ENCODE measurements at places on chromosomes 13 and 19.

- no peak overlapping the region for H3K27ac ChIP-seq
- DNase-seq, result no peak
- H3K36me3 ChIP-seq, result no peaks in the 10 kb centered on the region
- H3K4me1 ChIP-seq, result no peaks in the 10 kb centered on the region
- H3K4me3 ChIP-seq, result no peak overlapping the region
Measured at GRCh38 chr19:12314553-12314952, 18.9 kb downstream of the ZNF563 start.

- H3K4me3 ChIP-seq, result no peak overlapping the region
- H3K27ac ChIP-seq, result no peak overlapping the region
- H3K27me3 ChIP-seq, result no peaks in the 10 kb centered on the region
- DNase-seq, result no peak
- no peaks in the 10 kb centered on the region for H3K4me1 ChIP-seq
- no peaks in the 10 kb centered on the region for H3K36me3 ChIP-seq
Measured at GRCh38 chr13:45872566-45872965, 21.0 kb upstream of the SIAH3 start.

GRCh38 chr19:10748195-10748926 lies 30.5 kb downstream of the DNM2 start:
- no peak for DNase-seq
- H3K4me1 ChIP-seq, result peaks cover 29% of the 10 kb centered on the region
- H3K27ac ChIP-seq, result peak overlapping the region; percentile 58
- H3K27me3 ChIP-seq, result no peaks in the 10 kb centered on the region

- DNase-seq, result no peak
- H3K27me3 ChIP-seq, result no peaks in the 10 kb centered on the region
- H3K4me1 ChIP-seq, result no peaks in the 10 kb centered on the region
- no peak overlapping the region for H3K4me3 ChIP-seq
- peaks cover 8% of the 10 kb centered on the region for H3K36me3 ChIP-seq
Measured at GRCh38 chr19:42198676-42199439, 18.6 kb downstream of the DEDD2 start.

GRCh38 chr13:101919541-101920181 lies 467.2 kb downstream of the ITGBL1 start:
- H3K27me3 ChIP-seq, result peaks cover 22% of the 10 kb centered on the region
- H3K4me3 ChIP-seq, result no peak overlapping the region
- H3K36me3 ChIP-seq, result no peaks in the 10 kb centered on the region
- H3K4me1 ChIP-seq, result no peaks in the 10 kb centered on the region
- DNase-seq, result no peak

DNA sequence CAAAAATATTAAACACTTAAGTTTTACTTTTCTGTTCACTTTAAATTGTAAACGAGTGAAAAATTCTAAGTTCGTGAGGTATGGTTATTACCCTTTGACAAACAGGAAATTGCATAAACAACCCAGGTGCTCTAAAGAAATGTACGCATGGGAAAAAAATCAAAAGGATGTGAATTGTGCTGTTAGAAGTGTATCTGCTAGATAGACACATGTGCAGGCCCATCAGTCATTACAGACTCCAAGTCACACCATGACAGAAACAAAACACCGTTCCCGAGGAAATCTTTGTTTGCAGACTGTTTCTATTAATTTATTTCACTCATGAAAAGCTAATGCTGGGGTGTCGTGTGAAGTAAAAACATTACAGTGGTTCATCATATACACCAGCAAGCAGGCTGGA lies 17.0 kb upstream of the DOCK9 start:
- no peak for DNase-seq
- H3K27me3 ChIP-seq, result no peaks in the 10 kb centered on the region
- no peak overlapping the region for H3K27ac ChIP-seq
- H3K4me3 ChIP-seq, result no peak overlapping the region
- H3K36me3 ChIP-seq, result no peaks in the 10 kb centered on the region

GRCh38 chr19:56603829-56604228 lies 8.7 kb downstream of the ZNF71 start:
- H3K36me3 ChIP-seq, result no peaks in the 10 kb centered on the region
- no peaks in the 10 kb centered on the region for H3K27me3 ChIP-seq
- H3K4me1 ChIP-seq, result no peaks in the 10 kb centered on the region
- H3K4me3 ChIP-seq, result no peak overlapping the region
- no peak overlapping the region for H3K27ac ChIP-seq

GRCh38 chr13:113762075-113762474 lies 3.0 kb downstream of the TMEM255B start:
- H3K36me3 ChIP-seq, result no peaks in the 10 kb centered on the region
- no peak overlapping the region for H3K27ac ChIP-seq
- H3K4me3 ChIP-seq, result no peak overlapping the region
- no peak for DNase-seq
- no peaks in the 10 kb centered on the region for H3K4me1 ChIP-seq

- H3K4me1 ChIP-seq, result no peaks in the 10 kb centered on the region
- no peaks in the 10 kb centered on the region for H3K27me3 ChIP-seq
- no peak overlapping the region for H3K4me3 ChIP-seq
- H3K27ac ChIP-seq, result no peak overlapping the region
- DNase-seq, result no peak
Measured at GRCh38 chr13:110665491-110666254, 40.2 kb downstream of the CARS2 start.

DNA sequence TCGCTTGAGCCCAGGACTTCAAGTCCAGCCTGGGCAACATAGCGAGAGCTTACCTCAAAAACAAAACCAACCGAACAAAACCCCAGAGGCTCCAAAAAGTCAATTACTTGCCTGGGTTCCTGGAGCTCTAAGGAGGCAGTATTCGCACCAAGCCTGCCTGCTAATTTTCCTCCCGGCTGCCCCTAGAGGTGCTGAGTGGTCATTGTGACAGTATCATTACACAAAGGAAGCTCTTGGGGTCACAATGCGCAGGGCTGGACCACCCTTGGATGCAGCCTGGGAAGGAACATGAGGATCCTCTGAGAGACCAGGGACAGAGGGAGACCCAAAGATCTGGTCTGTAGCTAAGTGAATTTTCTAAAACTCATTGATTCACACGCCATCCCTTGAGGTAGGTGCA lies 8.5 kb upstream of the PEX11G start:
- H3K36me3 ChIP-seq, result no peaks in the 10 kb centered on the region
- H3K27ac ChIP-seq, result no peak overlapping the region
- H3K4me1 ChIP-seq, result no peaks in the 10 kb centered on the region
- H3K4me3 ChIP-seq, result no peak overlapping the region

- H3K4me3 ChIP-seq, result no peak overlapping the region
- H3K36me3 ChIP-seq, result peaks cover 14% of the 10 kb centered on the region
- peaks cover 10% of the 10 kb centered on the region for H3K4me1 ChIP-seq
- H3K27ac ChIP-seq, result no peak overlapping the region
- no peak for DNase-seq
Measured at GRCh38 chr19:19463348-19464117, 51.8 kb downstream of the TSSK6 start.

DNA sequence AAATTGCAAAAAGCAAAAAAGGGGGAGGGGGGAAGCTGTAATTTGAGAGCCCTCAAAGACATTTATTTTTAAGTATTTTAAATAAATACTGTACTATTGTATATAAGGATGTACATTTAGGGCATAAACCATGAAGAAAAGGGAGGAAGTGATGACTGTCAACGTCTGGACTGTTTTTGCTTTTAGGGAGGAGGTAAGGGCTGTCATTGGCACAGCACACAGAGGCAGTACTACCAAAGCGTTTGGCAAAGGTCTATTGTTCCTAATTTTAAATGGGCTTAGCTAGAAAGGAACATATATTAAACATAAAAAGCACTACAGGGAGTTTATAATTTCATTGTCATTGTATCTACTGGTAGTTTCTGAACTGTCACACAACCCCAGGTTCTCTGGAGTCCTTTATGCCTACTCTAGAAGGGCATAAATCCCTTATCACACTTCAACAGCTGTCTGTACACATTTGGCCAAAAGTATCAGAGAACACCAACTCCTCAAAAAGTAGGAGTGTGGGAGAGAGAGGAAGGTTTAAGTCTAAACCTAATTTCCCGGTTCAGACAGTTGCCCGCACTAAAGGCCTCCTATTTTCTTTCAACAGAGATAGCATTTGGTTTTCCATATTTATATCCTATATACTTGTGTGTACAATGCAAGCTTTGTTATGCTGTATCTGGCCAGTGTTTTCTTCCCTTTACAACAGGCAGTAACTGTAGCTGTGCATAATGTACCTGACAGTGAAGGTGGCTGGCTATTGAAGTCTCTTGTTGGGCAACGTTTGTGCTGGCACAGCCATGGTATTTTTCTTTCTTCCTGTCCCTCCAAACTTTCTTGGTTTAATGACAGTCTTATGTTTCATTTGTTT lies 406.2 kb downstream of the KLF5 start:
- no peaks in the 10 kb centered on the region for H3K4me1 ChIP-seq
- H3K4me3 ChIP-seq, result no peak overlapping the region
- H3K27ac ChIP-seq, result peak overlapping the region; percentile 54
- no peaks in the 10 kb centered on the region for H3K36me3 ChIP-seq

DNA sequence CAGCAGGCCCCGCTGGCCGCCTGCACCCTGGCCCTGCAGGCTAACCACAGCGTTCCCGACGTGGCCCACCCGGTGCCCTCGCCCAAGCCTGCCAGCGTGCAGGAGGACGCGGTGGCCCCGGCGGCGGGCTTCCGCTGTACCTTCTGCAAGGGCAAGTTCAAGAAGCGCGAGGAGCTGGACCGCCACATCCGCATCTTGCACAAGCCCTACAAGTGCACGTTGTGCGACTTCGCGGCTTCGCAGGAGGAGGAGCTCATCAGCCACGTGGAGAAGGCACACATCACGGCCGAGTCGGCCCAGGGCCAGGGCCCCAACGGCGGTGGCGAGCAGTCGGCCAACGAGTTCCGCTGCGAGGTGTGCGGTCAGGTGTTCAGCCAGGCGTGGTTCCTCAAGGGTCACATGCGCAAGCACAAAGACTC lies 72.1 kb downstream of the ZNF536 start:
- H3K27ac ChIP-seq, result no peak overlapping the region
- H3K36me3 ChIP-seq, result no peaks in the 10 kb centered on the region
- H3K4me1 ChIP-seq, result no peaks in the 10 kb centered on the region
- no peaks in the 10 kb centered on the region for H3K27me3 ChIP-seq

- DNase-seq, result no peak
- no peaks in the 10 kb centered on the region for H3K36me3 ChIP-seq
- H3K27me3 ChIP-seq, result no peaks in the 10 kb centered on the region
- no peak overlapping the region for H3K4me3 ChIP-seq
- no peak overlapping the region for H3K27ac ChIP-seq
Measured at GRCh38 chr13:75978818-75979217, 342.7 kb downstream of the LMO7 start.

- H3K4me1 ChIP-seq, result no peaks in the 10 kb centered on the region
- no peak overlapping the region for H3K4me3 ChIP-seq
- no peaks in the 10 kb centered on the region for H3K27me3 ChIP-seq
Measured at GRCh38 chr19:58083021-58083420, 15.0 kb downstream of the ZSCAN18 start.
